Stimulated activated CD4-positive, alpha-beta T cell treated with anti-CD3 and anti-CD28 coated beads, Interleukin-4, amount 100 ng/mL, for 4 hours (primary cell): ENCODE measurements at places on chromosomes 6 and 20.

DNA sequence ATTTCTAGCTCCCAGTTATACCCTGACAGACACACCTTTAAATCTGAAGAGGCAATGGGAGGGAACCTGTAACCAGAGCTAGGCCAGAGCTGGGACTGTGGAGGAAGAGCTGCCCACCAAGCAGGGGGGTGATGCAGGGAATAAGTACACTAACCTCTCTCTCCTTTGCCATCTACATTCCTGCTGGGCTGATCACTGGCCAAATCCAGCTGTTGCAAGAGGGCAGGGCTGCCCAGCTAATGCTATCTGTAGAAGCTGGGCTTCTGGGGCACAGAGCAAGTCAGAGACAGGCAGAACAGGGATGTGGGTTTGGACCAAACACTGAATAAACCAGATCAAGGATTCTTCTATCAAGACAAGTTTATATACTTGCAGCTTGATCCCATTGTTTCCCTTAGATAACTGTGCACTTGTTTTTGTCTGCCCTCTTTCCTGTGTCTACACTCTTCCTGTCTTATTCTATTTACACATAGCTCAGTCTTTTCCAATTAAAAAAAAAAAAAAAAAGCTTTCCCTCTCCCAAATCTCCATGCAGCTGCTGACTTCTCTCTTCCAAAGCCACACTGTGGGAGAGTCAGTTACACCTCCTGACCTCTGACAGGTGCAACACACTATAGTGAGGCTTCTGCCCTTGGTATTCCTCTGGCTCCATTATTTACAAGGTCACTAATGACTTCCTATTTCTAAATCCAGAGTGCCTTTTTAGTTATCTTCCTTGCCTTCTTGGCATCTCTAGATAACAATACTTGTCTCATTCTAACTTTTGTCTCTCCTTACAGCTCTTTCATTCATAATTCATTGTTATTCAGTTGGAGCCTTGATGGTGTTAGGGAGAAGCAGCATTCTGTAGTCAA is 43.7 kb downstream of the TRIM38 start:
- DNase-seq = no peak

- no peak for DNase-seq
These were observed 65.8 kb downstream of the REV3L start for GRCh38 chr6:111417181-111417585.

GRCh38 chr20:31817461-31817860 is 1.7 kb upstream of the MYLK2 start:
- no peak for DNase-seq

DNA sequence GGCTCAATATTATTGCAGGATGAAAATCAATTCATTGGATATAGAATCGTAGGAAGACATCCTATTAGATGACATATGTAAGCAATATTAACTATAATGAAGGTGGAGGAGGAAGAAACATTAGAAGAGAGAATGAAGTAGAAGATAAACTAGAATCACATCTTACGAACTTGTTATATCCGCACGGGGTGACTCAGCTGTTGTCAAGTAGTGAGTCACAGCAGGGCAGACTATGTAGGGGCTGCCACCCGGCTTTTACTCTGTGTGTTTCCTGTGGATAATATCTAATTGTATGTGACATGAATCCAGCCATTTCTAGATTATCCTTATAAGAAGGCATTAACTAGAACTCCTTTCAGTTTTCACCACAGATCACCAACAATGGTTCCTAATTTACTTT is 520.2 kb downstream of the DOK5 start:
- DNase-seq = no peak

DNA sequence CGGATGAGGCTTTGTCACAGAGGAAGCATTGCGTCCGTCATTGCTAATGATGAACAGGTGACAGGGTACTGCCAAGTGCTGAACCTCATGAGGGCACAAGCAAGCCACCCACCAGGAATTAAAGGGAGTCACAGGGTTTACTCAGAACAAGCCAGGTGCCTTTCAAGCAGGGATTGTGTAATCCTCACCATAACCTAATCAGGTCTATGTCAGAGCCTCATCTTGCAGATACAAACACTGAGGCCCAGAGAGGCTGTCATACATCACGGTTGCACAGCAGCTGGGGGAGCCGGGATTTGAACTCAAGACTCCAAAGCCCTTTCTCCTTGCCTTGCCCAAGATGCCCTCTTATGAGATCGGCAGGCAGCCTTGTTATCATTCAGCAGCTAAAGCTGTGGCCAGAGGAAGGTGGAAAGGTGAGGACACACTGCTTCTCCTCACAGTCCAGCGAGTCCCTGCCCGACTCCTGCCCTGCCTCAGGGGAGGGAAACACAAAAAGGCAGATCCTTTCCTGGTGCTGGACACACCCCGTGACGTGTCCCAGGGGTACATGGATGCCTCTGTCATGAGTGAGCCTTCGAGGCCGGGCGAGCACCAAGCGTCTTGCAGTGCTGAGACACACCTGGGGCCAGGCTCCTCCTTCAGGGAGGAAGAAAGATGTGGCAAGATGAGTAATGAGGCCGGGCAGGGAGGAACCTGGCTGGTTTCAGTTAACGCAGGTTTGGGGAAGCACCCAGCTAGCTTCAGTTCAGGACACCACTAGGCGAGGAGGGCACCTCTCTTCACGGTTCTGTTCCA is 214.9 kb downstream of the LY86 start:
- DNase-seq = no peak

GRCh38 chr20:41615110-41615509 is 3.1 kb downstream of the CHD6 start:
- DNase-seq = no peak

- no peak for DNase-seq
These were observed 166.1 kb upstream of the PRDM1 start for GRCh38 chr6:105920071-105920470.

- no peak for DNase-seq
These were observed 1.5 kb downstream of the TBCC start for GRCh38 chr6:42744351-42744893.

DNA sequence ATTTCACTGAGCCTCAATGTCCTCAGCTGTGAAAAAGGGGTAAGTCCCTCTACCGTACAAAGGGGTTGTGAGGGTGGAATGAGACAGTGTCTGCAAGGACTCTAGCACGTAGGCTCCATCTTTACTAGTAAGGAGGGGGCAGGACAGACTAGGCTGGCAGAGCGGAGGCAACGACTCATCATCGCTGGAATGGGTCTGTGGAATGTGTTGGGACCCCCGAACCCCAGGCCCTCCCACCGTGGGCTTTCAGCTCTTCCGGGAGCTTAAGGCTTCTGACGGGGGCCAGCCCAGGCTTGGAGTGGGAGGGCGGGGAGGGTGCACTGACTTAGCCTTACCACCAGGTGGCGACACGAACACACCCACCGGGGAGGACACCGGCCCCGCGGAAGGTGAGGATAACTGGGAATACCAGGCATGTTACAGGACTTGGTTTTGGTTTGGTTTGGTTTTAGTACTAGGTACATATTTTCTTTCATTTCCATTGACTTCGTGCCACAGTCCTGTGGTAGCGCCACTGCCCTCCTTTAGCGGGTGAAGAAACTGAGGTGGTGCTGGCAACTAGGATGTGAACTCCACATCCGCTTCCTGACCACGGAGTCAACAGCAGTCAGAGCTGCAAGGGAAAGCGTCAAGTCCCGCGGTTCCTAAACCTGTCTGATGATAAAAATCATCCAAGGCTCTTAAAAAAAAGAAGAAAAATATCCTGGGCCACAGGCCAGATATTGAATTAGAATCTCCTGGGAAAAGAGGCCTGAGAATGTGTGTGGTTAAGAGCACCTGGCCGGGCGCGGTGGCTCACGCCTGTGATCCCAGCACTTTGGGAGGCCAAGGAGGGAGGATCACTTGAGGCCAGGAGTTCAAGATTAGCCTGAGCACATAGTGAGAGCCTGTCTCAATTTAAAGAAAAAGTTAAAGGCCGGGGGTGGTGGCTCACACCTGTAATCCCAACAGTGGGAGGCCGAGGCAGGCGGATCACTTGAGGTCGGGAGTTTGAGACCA is 10.3 kb upstream of the TULP1 start:
- peak; percentile 75 for DNase-seq

- DNase-seq = no peak
These were observed 15.8 kb upstream of the MAFB start for GRCh38 chr20:40704828-40705227.

DNA sequence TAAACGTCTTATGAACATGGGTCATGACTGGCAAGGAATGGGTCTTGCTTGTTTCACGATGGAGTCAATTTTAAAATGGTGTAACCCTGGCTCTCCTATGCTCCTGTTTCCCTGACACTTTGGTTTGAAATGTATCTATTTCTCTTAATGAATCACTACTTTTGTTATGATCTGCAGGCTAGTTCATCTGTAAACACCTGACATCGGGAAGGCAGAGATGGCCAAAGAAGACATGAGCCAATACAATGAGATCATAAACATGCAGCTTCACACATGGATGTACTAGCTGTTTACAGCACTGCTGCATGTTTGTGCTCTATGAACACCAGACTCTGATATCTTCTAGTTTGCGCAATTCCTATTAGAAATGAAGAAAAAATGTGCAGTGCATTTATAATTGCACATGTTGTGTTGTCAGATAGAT is 11.0 kb upstream of the RAD21L1 start:
- no peak for DNase-seq

GRCh38 chr20:62387219-62387913 is 463 bp downstream of the RPS21 start:
- no peak for DNase-seq

DNA sequence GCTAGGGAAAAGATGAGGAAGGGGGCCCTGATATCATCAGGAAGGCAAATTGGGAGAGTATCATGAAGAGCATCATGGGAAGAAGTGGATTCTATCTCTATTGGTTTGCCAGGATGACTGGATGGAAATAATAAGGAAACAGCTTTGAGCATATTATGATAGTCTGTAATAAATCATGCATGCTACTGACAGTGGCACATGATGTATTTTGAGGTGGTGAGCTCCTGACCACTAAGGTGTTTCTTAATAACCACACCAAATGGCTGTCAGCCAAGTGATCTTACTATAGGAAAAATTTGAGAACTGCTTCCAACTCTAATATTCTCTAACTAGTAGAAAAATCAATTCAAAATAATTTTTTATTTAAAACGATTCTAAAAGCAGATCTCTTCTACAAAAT is 548.4 kb upstream of the JAG1 start:
- DNase-seq = no peak

- DNase-seq = no peak
These were observed 79.8 kb downstream of the PSMB1 start for GRCh38 chr6:170473301-170473717.

GRCh38 chr6:139508576-139508975 is 134.1 kb upstream of the CITED2 start:
- DNase-seq = no peak

- no peak for DNase-seq
These were observed 89.4 kb downstream of the DTNBP1 start for GRCh38 chr6:15573384-15573783.

- no peak for DNase-seq
These were observed 151.0 kb upstream of the SMLR1 start for GRCh38 chr6:130676077-130676772.

DNA sequence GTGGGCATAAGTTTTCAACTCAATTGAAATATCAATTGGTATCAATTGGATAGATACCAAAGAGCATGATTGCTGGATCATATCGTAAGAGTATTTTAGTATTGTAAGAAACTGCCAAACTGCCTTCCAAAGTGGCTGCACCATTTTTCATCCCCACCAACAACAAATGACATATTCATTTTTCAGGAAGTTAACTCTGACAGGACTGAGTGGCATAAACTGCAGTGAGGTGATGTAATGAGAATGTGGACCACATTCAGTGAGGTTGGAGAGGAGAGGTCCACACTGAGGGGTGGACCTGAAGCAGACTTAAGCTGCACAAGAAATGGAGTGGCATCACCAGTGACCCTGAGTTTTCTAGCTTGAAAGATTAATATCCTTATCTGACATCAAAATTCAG is 11.6 kb upstream of the CALHM6 start:
- no peak for DNase-seq

- DNase-seq = no peak
These were observed 100.8 kb downstream of the ADGRB3 start for GRCh38 chr6:68735866-68736265.

GRCh38 chr20:1900321-1900801 is 5.2 kb downstream of the SIRPA start:
- no peak for DNase-seq

DNA sequence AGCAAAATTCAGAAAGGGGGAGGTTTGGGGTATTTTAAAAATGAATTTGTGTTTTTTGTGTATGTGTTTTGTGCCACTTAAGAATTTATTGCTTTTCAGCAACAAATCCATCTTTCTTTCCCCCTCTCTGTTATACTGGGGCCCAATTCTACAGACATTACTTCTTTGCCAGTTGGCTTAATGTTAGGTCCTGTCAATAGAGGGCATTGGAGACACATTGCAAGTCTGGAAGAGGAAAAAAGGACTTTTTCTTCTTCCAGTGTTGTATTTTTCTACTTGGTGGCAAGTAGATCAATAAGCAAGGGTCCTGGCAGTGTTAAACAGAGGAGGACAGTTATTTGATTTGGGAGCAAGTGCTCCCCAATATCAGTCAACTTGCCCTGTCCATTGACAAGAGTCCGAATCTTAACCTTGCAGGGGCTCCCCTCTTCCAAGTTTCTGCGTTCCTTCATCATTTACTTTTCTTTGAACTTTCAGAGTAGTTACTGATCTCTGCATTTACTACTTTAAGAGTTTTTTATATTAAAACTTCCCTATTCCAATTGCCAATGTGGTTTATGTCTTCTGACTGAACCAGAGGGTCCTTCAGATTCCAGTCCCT is 23.4 kb downstream of the SCML4 start:
- no peak for DNase-seq

DNA sequence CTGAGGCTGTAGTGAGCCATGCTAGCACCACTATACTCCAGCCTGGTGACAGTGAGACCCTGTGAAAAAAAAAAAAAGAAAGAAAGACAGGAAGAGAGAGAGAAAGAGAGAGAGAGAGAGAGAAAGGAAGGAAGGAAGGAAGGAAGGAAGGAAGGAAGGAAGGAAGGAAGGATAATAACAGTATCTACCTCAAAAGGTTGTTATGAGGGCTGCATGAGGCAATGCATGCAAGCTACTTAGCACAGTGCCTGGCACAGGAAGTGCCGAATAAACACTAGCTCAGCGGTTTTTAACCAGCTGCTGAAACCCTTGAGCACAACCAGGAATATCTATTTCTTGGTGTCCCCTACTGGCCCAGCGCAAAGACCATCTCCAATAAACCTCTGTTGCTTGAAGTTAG is 62.3 kb upstream of the TBC1D7 start:
- DNase-seq = no peak

DNA sequence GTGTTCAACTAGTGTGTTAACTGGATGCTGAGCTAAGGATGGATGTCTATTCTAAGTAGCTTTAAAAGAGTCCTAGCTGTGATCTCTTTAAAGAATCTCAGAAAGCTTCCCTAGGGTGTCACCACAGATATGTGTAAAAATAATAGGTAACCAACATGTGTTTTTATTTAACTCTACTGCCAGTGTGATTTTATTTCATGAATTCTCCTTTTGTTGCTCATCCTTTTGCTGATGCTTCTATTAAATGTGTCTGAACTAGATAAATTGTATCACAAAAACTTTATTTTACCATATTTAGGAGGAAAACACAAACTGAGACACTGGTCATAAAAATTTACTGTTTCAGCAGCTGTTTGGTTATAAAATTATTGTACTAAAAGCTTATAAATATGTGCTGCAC is 809.4 kb upstream of the CITED2 start:
- DNase-seq = no peak

GRCh38 chr20:31972471-31973021 is 4.6 kb downstream of the XKR7 start:
- no peak for DNase-seq

GRCh38 chr6:134247231-134247833 is 70.6 kb downstream of the SGK1 start:
- DNase-seq = peak; percentile 45
